ENCODE measurements at places on chromosomes 1 and 21. TPM values are rescaled to one million over a fixed set of nuclear protein-coding genes. Genes with fewer than 3 reads are reported as not detected.

Gene DEPDC1
- 46.0 TPM for total RNA-seq

Gene ADGRL2
- total RNA-seq = 80.2 TPM

Gene S1PR1
- total RNA-seq = 3.2 TPM

- DNase-seq = no peak
- H3K27me3 ChIP-seq = no peaks in the 10 kb centered on the region
- peak overlapping the region; percentile 72 for H3K27ac ChIP-seq
- no peaks in the 10 kb centered on the region for H3K36me3 ChIP-seq
These were observed 357.0 kb upstream of the NCAM2 start for GRCh38 chr21:20641241-20641640.

DNA sequence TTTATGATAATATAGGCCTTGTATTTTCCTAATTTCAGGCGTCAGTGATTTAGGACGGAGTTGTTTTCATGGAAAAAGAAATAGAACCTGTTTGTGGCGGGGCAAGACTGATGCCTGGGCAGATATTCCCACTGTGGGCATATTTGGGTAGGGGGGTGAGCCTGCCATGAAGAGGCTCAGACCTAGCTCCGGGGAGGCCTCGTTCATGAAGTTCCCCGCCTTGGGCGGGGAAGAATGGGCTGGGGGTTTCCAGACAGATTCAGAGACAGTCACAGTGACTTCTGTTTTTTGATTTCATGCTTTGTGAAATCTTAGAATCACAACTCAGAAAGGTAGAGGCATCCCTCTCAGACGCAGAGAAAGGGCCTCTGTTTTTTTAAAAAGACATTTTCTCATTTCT, 36.1 kb downstream of the RUNX3 start:
- no peaks in the 10 kb centered on the region for H3K4me1 ChIP-seq
- H3K27ac ChIP-seq = no peak overlapping the region
- no peak for DNase-seq
- peaks cover 7% of the 10 kb centered on the region for H3K27me3 ChIP-seq
- no peak overlapping the region for H3K4me3 ChIP-seq

GRCh38 chr1:30607723-30608122, 115.7 kb downstream of the MATN1 start:
- 0 out of 2 replicates have a peak, but pooled peaks cover 2% of the 10 kb centered on the region for H3K4me1 ChIP-seq
- no peak overlapping the region for H3K27ac ChIP-seq
- DNase-seq = no peak
- no peak overlapping the region for H3K4me3 ChIP-seq

- no peak overlapping the region for H3K4me3 ChIP-seq
- H3K36me3 ChIP-seq = no peaks in the 10 kb centered on the region
- H3K4me1 ChIP-seq = peaks cover 27% of the 10 kb centered on the region
- DNase-seq = no peak
- no peak overlapping the region for H3K27ac ChIP-seq
These were observed 165.4 kb upstream of the ADAMTS5 start for GRCh38 chr21:27132266-27132665.

DNA sequence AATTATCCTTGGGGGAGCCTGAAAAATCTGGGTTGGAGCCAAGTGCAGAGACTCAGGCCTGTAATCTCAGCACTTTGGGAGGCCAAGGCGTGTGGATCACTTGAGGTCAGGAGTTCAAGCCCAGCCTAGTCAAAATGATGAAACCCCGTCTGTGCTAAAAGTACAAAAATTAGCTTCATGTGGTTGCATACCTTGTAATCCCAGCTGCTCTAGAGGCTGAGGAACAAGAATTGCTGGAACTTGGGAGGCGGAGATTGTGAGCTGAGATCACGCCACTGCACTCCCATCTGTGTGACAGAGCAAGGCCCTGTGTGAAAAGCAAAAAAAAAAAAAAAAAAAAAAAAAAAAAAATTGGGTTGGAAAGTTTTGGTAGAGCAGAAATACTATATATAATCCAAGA, 1563.6 kb upstream of the PRMT6 start:
- no peak overlapping the region for H3K4me3 ChIP-seq
- no peaks in the 10 kb centered on the region for H3K4me1 ChIP-seq
- no peak for DNase-seq
- H3K36me3 ChIP-seq = no peaks in the 10 kb centered on the region
- H3K27ac ChIP-seq = no peak overlapping the region

GRCh38 chr21:26238646-26239045, 68.1 kb upstream of the APP start:
- H3K4me3 ChIP-seq = no peak overlapping the region
- no peak for DNase-seq
- H3K27ac ChIP-seq = no peak overlapping the region
- H3K4me1 ChIP-seq = peaks cover 25% of the 10 kb centered on the region
- no peaks in the 10 kb centered on the region for H3K27me3 ChIP-seq

Gene MRAP
- total RNA-seq = not detected

GRCh38 chr1:169326956-169327268, 40.7 kb downstream of the NME7 start:
- H3K4me1 ChIP-seq = peaks cover 19% of the 10 kb centered on the region
- no peak overlapping the region for H3K27ac ChIP-seq
- no peak overlapping the region for H3K4me3 ChIP-seq
- no peak for DNase-seq

- no peak overlapping the region for H3K4me3 ChIP-seq
- H3K27me3 ChIP-seq = no peaks in the 10 kb centered on the region
- peaks cover 97% of the 10 kb centered on the region for H3K4me1 ChIP-seq
- no peaks in the 10 kb centered on the region for H3K36me3 ChIP-seq
- DNase-seq = no peak
- H3K27ac ChIP-seq = peak overlapping the region; percentile 79
These were observed 18.2 kb downstream of the SOX13 start for GRCh38 chr1:204091066-204091465.

DNA sequence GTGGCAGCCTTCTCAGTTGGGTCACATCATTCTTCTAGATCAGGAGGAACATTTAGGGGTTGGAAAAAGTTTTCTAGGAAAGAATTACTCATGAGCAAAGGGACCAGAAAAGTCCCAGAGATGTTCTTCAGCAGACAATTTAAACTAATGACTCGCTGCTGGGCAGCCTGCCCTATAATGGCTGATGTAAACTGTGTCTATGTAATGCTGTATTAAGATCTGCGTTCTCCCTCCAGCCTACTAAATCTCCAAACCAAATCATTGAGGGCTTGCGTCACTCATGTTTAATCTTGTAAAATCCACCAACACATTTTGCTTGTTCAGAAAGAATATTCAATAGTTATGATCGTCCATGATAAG, 92.1 kb downstream of the LRRC8C start:
- H3K4me1 ChIP-seq = no peaks in the 10 kb centered on the region
- H3K4me3 ChIP-seq = no peak overlapping the region
- no peak for DNase-seq
- no peak overlapping the region for H3K27ac ChIP-seq
- H3K27me3 ChIP-seq = peaks cover 2% of the 10 kb centered on the region
- H3K36me3 ChIP-seq = no peaks in the 10 kb centered on the region

Gene RGS8
- total RNA-seq = 0.07 TPM

DNA sequence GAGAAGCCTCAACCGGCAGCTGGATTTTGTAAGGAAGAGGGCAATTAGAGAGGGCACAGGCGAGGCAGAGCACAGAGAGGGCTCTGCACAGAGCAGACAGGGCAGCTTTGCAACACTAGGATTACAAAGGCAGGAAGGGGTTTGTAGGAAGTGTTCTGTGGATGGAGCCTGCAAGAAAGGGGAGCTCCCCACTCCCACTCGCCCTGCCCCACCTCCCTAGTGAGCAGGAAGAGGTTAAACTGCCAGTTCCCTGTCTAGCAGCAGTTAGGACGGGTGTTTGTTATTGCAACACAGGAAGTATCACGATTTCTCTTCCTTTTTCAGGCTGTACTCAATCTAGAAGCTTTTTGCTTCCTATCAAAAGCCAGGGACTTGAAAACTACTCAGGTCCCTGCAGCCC, 63.3 kb upstream of the LRRC8D start:
- DNase-seq = no peak
- H3K36me3 ChIP-seq = no peaks in the 10 kb centered on the region
- H3K27me3 ChIP-seq = peaks cover 17% of the 10 kb centered on the region
- no peak overlapping the region for H3K27ac ChIP-seq

DNA sequence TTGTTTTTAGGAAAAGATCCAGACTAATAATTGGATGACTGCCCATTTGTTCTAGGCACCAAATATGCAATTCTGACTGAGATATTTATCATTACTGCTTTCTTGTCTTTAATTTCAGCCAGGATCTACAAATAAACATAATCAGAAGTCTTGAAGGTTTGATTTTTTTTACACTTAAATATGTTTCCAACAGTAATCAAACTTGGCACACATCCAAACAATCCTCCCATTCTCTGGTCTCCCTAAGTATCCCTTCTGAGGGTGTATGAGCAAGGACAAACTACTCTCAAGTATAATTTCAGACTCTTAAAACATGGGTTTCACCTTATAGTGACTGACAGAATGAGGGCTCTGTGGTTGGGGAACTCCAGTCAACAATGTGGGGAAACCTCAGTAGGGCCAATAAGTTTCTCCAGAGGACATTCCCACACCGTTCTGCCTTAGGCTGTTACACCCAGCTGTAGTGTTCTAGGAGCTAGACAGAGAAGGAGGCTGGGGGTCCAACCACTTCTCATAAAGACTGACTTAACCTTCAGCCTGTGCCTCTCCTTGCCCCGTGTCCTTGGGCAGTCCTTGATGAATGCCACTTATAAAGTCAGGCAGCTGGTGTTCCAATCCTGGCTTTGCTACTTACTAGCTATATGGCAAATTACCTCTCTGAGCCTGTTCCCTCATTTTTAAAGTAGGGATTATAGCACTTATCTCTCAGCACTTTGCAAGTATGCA, 1.5 kb upstream of the PALMD start:
- no peak for DNase-seq
- no peak overlapping the region for H3K4me3 ChIP-seq
- peaks cover 35% of the 10 kb centered on the region for H3K4me1 ChIP-seq
- H3K27ac ChIP-seq = no peak overlapping the region
- H3K36me3 ChIP-seq = no peaks in the 10 kb centered on the region
- no peaks in the 10 kb centered on the region for H3K27me3 ChIP-seq

GRCh38 chr1:152461544-152461943, 47.5 kb upstream of the CRNN start:
- no peaks in the 10 kb centered on the region for H3K4me1 ChIP-seq
- no peak overlapping the region for H3K27ac ChIP-seq
- no peaks in the 10 kb centered on the region for H3K27me3 ChIP-seq
- peaks cover 41% of the 10 kb centered on the region for H3K36me3 ChIP-seq

DNA sequence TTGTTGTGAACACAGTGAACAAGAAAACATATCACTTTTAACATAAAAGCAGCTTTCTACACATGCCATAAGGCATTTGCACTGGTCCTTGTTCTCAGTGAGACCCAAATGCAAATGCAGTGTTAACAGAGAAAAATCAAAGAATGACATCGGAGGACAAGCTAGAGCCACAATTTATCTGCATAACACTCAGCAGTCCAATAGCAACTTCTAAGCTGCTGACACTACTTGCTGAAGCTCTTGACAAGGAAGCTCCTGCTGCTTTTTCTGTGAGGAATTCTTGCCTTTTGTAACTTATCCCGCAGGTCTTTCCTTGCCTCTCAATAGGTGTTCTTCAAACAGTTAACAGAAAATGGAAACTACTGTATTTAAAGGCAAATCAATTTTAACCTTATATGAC, 34.7 kb downstream of the USH2A start:
- DNase-seq = no peak
- no peaks in the 10 kb centered on the region for H3K36me3 ChIP-seq
- peaks cover 35% of the 10 kb centered on the region for H3K4me1 ChIP-seq
- no peak overlapping the region for H3K4me3 ChIP-seq
- no peak overlapping the region for H3K27ac ChIP-seq

Gene BMP8B
- total RNA-seq = 0.82 TPM

GRCh38 chr1:115429884-115430283, 91.8 kb upstream of the NGF start:
- no peaks in the 10 kb centered on the region for H3K27me3 ChIP-seq
- no peak overlapping the region for H3K27ac ChIP-seq
- no peak for DNase-seq
- H3K4me3 ChIP-seq = no peak overlapping the region
- no peaks in the 10 kb centered on the region for H3K36me3 ChIP-seq

Measured in WTC11 (cell line).